ENCODE measurements at places on chromosomes 7 and 10.

DNA sequence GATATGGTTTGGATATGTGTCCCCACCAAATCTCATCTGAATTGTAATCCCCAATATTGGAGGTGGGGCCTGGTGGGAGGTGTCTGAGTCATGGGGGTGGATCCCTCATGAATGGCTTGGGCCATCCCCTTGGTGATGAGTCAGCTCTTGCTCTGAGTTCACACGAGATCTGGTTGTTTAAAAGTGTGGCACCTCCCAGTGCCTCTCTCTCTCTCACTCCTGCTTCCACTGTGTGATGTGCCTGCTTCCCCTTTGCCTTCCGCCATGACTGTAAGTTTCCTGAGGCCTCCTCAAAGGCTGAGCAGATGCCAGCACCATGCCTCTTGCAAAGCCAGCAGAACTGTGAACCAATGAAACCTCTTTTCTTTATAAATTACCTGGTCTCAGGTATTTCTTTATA is 4.8 kb upstream of the GCK start:
- no peak for DNase-seq

DNA sequence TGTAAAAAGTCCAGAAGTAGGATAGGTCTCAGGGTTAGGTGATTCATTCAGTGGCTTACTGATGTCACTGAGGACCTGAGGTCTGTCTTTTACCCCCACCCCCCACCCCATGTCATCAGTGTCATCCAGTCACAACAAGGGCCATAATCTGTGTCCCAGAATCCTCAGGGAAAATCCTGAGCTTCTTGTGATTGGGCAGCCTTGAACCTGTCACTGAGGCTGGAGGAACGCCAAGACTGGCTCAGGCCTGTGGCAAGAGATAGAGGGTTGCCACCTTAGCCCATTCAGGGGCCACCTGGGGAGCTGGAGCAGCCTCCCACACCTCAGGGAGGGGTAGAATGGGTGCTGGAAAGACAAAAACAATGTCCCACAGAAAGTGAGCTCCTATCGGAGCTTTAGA is 29.7 kb downstream of the NUB1 start:
- no peak for DNase-seq

DNA sequence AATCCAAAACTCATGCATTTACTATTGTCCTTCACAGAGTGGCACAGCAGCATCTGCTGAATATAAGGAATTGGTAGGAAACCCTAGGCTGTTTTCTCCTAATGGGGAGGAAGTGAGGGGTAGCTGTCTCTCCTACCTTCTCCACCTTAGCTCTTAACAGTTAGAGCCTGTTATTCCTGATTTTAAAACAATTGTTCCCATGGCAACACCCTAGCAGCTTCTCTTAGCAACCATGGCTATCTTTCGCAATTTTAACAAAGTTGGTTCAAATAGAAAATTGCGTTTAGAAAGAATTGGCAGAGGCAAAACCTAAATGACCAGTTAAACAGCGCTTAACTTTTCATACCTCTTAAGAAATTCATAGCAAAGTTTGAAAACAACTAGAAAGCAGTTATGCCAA is 603.4 kb upstream of the AUTS2 start:
- DNase-seq: no peak

GRCh38 chr10:127040756-127041155 is 135.5 kb downstream of the DOCK1 start:
- DNase-seq: no peak

GRCh38 chr7:55177068-55177530 is 158.3 kb downstream of the EGFR start:
- DNase-seq: no peak

DNA sequence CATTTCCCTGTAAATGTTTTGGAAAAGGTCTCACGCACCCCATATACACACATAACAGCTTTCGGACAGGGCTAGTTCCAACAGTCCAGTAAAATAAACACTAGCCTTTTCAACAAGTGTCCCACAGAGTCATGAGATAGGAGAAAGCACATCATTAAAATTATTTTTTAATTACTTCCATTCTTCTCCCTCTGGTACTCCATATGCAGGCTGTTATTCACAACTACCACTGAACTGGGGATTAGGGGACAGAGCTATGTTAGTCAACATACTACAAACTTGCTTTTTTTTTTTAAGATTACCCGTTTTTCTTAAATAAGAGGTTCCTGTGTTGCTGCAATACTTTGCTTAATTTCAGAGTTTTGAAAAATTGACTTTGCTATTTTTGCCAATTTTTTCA is 576.6 kb upstream of the KCND2 start:
- no peak for DNase-seq

DNA sequence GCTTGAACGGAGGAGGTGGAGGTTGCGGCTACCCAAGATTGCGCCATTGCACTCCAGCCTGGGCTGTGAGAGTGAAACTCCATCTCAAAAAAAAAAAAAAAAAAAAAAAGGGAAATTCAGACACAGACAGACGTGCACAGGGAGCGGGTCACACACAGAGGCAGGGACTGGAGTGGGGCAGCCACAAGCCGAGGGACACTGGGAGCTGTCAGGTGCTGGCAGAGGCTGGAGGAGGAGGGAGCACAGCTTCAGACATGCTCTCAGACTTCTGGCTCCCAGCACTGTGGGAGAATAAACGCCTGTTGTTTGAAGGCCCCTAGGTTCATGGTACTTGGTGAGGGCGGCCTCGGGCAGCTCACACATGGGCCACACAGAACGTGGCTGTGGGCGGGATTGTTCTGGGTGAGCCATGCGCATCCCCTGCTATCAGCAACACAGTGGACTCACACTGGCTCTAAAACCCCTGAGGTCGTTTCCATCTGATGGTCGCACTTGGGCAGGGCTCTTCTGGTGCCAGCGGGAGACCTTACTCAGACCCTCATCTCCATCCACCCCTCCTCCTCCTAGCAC is 375.9 kb downstream of the DNAJB6 start:
- no peak for DNase-seq

DNA sequence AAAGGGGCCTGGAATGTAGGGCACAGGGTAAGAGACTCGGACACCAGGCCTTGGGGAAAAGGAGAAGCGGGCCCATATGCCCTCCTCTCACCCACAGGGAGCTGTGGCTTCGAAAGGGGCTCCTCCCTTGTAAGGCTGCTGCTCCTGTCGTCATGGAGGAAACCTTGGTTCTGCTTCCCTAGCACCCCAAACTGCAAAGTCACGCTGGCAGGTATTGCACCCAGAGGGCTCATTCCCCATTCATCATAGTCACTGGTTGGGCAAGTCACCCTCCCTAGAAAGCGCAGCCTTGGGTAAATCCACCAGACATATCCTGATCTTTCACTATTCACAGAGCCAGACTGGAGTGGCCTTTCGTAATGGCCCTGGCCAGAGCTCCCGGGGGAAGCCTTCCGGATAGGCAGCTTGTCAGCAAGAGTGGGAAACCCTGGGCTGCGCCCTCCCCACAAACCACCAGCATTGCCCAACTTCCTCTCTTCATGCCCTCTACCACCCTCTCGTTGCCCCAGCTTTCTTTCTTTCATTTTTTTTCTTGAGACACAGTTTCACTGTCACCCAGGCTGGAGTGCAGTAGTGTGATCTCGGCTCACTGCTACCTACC is 121.0 kb downstream of the HIP1 start:
- no peak for DNase-seq

DNA sequence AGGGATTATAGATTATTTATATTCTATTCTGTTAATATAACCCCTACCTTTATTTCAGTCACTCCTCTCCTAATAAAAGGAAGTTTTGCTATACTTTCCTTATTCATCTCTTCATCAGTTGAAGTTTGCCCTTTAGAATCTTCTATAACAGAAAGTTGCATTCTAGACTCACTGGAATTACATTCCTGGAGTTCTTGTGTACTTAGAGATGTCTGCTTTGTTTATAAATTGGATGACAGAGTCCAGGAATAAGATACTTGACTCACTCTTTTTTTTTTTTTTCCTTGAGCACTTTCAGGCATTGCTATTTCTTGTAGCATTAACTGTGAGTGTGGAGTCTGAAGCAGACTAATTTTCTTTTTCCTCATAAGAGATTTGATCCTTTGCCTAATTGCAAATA is 640.8 kb downstream of the XPNPEP1 start:
- no peak for DNase-seq

- DNase-seq: no peak
Measured at GRCh38 chr10:23051855-23052331, 43.5 kb upstream of the MSRB2 start.

DNA sequence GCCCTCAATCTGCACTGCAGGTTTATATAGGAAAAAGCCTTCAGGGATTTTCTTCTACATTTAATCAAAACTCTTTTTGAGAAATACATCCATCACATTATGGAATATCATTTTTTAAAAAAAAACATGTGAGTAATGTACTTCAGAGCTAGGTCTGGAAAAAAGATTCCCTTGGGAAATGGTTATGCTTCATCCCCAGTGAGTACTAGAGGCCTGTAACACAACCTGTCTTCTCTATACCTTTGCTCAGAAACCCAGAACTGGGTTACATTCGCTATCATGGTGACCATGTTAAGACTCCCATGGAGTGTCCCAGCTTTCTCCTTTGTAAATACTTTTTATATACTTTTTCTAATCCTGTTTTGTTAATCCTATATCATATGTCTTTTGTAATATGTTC is 186.9 kb downstream of the LRRTM3 start:
- no peak for DNase-seq

DNA sequence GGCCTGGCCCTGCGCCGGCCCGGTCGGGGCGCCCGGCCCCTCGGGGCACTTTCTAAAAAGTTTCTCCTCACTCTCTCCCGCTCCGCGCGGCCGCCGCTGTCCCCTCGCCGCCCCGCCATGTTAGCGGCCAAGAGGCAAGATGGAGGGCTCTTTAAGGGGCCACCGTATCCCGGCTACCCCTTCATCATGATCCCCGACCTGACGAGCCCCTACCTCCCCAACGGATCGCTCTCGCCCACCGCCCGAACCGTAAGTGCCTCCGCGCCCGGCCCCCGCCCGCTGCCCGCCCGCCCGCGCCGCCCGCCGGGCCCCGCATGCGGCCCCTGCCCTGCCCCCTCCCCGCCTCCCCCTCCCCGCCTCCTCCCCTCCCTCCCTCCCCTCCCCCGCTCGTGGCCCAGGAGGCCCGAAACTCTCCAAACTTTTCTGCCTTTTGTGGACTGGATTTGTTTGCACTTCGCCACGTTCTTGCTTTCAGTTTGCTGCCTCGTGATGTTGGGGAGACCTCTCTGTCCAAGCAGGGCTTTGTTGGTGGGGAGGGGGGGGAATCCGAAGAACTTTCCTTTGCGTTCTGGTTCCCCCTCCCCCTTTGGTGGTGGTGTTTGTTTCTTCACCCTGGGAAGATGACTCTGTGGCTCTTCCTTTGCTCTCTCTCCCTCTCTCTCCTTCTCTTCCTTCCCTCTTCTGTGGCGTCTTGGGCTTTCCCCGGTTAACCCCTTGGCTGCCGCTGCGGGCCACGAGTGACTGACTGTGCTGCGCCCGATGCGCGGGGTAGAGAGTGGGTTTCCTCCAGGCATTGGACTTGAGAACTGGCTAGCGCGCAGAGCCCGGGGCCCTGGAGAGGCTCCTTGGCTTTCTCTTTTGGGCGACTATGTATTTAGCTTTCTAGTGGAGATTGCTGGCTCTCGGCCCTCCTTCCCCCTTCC is 1.6 kb downstream of the TCF7L2 start:
- peak; percentile 88 for DNase-seq

DNA sequence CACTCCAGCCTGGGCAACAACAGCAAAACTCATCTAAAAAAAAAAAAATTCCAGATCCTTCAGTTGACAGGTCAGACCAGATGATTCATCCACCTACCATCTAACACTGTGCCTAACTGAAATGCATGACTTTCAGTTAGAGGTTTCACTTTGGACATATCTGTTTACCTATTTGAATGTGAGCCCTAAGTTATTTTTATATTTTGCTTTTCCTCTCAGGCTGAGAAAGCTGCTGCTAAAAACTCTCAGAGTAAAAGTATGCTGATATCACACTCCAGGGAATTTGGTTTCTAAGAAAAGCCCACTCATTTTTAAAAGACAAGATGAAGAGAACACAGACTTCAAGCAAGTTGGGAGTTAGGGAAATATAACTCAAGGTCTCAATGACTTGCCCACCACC is 126.0 kb downstream of the SGMS1 start:
- no peak for DNase-seq

DNA sequence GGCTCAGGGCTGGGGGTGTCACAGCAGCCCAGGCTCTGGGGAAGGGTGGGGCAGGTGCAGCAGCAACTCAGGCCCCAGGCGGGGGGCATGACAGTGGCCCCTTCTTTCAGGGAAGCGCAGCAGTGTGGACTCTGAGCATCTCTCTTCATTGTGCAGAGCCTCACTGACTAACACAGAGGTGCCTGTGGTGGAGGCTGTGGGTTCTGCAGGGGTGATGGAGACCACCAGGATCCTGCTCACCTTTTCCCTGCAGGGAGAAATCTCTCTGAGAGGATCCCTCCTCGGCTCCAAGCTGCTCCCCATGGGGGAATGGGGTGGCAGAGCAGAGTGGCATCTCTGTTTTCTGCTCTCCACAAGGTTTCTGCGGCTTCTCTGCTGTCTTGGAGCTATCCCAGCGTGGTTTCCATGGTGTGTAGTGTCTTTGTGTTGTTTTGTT is 37.8 kb upstream of the SHH start:
- no peak for DNase-seq

DNA sequence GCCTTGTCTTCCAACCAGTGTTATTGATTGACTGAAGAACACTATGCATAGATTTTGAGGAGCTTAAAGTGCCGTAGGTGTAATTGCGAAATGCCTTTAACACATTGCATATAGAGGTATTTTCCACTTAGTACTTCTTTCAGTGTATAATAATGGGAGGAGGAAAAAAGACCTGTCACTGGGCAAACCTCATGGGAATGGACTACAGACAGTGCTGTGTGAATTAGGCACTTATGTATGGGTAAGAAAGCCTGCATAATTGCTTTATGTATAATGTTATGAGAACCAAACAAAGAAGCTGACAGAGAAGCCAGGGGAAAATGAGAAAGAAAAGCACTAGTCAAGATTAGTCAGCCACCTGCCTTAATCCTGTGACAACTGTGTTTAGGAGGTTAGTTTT is 12.4 kb upstream of the SCRN1 start:
- no peak for DNase-seq

- DNase-seq: peak; percentile 12
Measured at GRCh38 chr7:124856299-124856888, 73.2 kb downstream of the POT1 start.

- no peak for DNase-seq
Measured at GRCh38 chr7:55509322-55509721, 63.0 kb downstream of the VOPP1 start.
